ENCODE measurements at places on chromosomes 1 and 21. TPM values are rescaled to one million over a fixed set of nuclear protein-coding genes. Genes with fewer than 3 reads are reported as not detected.

MYBPH gene
- polyA plus RNA-seq = not detected

RNPC3 gene
- polyA plus RNA-seq = 63.3 TPM

ZNF593OS gene
- not detected for polyA plus RNA-seq

LUZP1 gene
- polyA plus RNA-seq = 146 TPM

MAST2 gene
- polyA plus RNA-seq = 0.50 TPM

RIPK4 gene
- polyA plus RNA-seq = not detected

GUCA2B gene
- polyA plus RNA-seq = not detected

BLACAT1 gene
- polyA plus RNA-seq = not detected

TNFRSF1B gene
- polyA plus RNA-seq = not detected

FAM78B gene
- 16.1 TPM for polyA plus RNA-seq

CLDN17 gene
- polyA plus RNA-seq = not detected

SLC39A1 gene
- polyA plus RNA-seq = 4.4 TPM

ANGPTL1 gene
- polyA plus RNA-seq = 0.52 TPM

ZC3H11A gene
- 39.9 TPM for polyA plus RNA-seq

NPPA gene
- polyA plus RNA-seq = not detected

SSR2 gene
- 311 TPM for polyA plus RNA-seq

BTBD19 gene
- polyA plus RNA-seq = not detected

TMPRSS2 gene
- polyA plus RNA-seq = not detected

GSTM4 gene
- 30.7 TPM for polyA plus RNA-seq

SELENBP1 gene
- 0.83 TPM for polyA plus RNA-seq

LAMC1 gene
- polyA plus RNA-seq = 11.3 TPM

ACP6 gene
- polyA plus RNA-seq = 2.5 TPM

LRRC8B gene
- polyA plus RNA-seq = 12.6 TPM

KCNH1 gene
- 4.6 TPM for polyA plus RNA-seq

TAS1R1 gene
- 0.35 TPM for polyA plus RNA-seq

FAM167B gene
- not detected for polyA plus RNA-seq

LY9 gene
- polyA plus RNA-seq = not detected

LCE6A gene
- not detected for polyA plus RNA-seq

CD1B gene
- not detected for polyA plus RNA-seq

CCDC27 gene
- polyA plus RNA-seq = not detected

GNAT2 gene
- not detected for polyA plus RNA-seq

LRRC38 gene
- not detected for polyA plus RNA-seq

SPRR2G gene
- polyA plus RNA-seq = not detected

RNASEL gene
- 5.5 TPM for polyA plus RNA-seq

KLF17 gene
- not detected for polyA plus RNA-seq

HSPB7 gene
- not detected for polyA plus RNA-seq

TRPM2 gene
- polyA plus RNA-seq = 4.9 TPM

SLC25A34 gene
- polyA plus RNA-seq = 0.15 TPM

HHIPL2 gene
- not detected for polyA plus RNA-seq

FAM131C gene
- polyA plus RNA-seq = 1.3 TPM

SAMSN1 gene
- not detected for polyA plus RNA-seq

C4BPB gene
- not detected for polyA plus RNA-seq

C2CD4D gene
- polyA plus RNA-seq = 0.14 TPM

ZNF687 gene
- polyA plus RNA-seq = 0.34 TPM

Data from Purkinje cell (primary cell).